ENCODE measurements at places on chromosomes 4 and X.

DNA sequence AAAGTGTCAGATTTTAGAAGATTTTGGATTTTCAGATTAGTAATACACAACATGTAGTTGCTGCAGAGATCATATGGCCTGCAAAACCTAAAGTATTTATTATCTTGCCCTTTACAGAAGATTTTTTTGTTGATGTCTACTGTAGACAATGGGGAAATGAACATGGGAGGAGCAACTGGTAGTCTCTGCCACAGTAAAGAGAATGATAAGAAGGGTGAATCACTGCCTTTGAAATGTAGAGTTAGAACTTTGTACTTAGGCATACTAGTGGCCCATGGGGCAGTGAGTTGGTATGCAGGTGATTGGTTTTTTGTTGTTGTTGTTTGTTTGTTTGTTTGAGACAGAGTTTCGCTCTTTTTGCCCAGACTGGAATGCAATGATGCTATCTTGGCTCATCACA lies 50.1 kb downstream of the GAB1 start:
- DNase-seq = no peak

- no peak for DNase-seq
Measured at GRCh38 chr4:110610940-110611831, 11.7 kb downstream of the PITX2 start.

- no peak for DNase-seq
Measured at GRCh38 chr4:103099691-103100392, at the start of gene BDH2. TSS of gene BDH2 (minus strand) at chr4:103099834. CDS start at chr4:103096254, 3,580 bp downstream.

DNA sequence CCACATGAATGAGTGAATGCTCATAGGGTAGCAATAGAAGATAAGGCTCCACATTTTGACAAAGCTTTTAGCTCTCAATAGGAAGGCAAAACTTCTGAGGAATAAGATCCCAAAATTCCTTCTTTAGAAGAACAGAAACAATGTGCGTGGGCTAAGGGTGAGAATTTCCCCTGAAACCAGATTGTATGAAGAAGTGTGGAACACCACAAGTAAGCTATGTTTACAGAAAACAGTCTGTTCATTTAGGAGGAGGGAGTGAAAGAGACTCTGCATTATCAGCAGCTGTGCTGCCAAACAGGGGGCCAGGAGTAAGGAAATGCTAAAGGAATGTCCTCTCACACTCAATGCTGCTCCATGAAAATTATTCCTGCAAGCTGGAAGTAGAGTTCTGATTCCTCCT lies 851.6 kb downstream of the CENPC start:
- DNase-seq = no peak

GRCh38 chrX:118347131-118347530 lies 1.2 kb downstream of the WDR44 start:
- DNase-seq = no peak

GRCh38 chr4:183256756-183257385 lies 63.2 kb downstream of the CLDN22 start:
- peak; percentile 2 for DNase-seq

- no peak for DNase-seq
Measured at GRCh38 chr4:25182937-25183336, 22.7 kb upstream of the SEPSECS start.

- DNase-seq = no peak
Measured at GRCh38 chrX:136689436-136689835, 41.5 kb downstream of the CD40LG start.

DNA sequence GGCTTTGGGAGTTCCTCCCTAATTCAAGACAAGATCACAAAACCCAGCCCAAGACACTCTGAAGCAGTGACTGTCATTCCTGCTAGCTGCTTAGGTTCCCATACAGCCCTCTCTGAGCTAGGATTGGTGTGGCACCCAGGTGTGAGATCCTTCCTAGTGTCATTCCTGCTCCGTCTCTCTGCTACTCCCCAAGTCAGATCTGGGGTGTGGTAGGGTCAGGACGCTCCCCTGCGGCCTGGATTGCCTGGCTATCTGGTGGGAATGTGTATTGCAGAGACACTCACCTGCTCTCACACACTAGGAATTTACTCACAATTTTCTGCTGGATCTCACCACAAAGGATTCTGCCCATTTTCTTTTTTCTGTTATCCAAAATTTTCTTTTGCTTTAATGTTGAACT lies 560.8 kb upstream of the ATOH1 start:
- DNase-seq = no peak

GRCh38 chr4:4425696-4426095 lies 38.8 kb downstream of the NSG1 start:
- no peak for DNase-seq

- DNase-seq = no peak
Measured at GRCh38 chr4:166662266-166662843, 571.9 kb downstream of the SPOCK3 start.

DNA sequence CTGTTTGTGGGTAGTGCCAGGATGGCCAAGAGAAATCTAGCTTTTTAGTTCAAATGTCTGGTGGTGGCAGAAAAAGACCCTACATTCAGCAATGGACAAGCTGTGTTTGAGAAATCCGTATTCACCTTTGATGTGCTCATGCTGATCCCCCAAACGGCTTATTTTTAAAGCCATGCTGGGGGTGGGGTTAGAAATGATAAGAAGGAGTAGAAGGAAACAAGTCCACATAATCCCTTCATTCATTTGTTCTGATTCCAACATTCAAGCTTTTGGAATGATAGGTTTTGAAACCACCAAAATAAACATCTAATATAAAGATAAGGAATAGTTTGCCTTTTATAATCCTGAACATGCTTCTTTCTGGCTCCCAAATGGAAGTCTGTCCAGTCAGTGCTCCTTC lies 92.0 kb upstream of the DKK2 start:
- no peak for DNase-seq

DNA sequence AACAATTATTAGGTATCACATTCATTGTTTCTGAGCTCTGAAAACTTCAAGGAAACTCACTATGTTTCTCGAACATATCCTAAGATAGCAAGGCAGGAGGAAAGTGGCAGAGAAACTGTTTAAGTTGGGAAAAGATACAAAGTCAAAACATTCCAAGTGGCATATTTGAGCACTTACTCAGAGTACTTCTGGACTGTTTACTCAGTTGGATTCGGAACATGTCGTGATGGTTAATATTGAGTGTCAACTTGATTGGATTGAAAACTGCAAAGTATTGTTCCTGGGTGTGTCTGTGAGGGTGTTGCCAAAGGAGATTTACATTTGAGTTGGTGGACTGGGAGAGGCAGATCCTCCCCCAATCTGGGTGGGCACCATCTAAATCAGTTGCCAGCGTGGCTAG lies 298.3 kb downstream of the IL1RAPL2 start:
- no peak for DNase-seq

- DNase-seq = no peak
Measured at GRCh38 chrX:133415276-133416105, at the start of gene GPC4. TSS of gene GPC4 (minus strand) at chrX:133415489. CDS start at chrX:133414965, 524 bp downstream.

- DNase-seq = no peak
Measured at GRCh38 chrX:71949844-71950445, 39.3 kb downstream of the NHSL2 start.

GRCh38 chr4:34771632-34772031 lies 1472.7 kb downstream of the ARAP2 start:
- no peak for DNase-seq

GRCh38 chr4:87541956-87542709 lies 13.0 kb upstream of the SPARCL1 start:
- no peak for DNase-seq
